ENCODE measurements at places on chromosomes 4 and X.

GRCh38 chr4:86961116-86961515, 26.3 kb downstream of the AFF1 start:
- DNase-seq: no peak

DNA sequence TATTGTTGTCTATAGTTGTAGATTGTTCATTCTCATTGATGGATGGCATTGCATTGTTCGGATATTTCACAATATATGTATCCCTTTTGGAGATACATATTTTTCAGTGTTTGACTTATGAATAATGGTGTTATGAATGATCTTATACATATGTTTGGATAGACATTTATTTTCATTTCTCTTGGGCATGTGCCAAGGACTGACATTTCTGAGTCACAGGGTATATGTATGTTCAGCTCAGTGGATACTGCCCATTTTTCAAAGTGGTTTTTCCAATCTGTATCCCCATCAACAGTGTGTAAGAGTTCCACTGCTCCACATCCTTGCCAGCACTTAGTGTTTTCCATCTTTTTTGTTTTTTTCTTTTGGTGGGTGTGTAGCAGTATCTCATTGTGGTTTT, 45.0 kb upstream of the RAB40AL start:
- DNase-seq: no peak

GRCh38 chr4:165583341-165583740, 204.5 kb downstream of the CPE start:
- no peak for DNase-seq

DNA sequence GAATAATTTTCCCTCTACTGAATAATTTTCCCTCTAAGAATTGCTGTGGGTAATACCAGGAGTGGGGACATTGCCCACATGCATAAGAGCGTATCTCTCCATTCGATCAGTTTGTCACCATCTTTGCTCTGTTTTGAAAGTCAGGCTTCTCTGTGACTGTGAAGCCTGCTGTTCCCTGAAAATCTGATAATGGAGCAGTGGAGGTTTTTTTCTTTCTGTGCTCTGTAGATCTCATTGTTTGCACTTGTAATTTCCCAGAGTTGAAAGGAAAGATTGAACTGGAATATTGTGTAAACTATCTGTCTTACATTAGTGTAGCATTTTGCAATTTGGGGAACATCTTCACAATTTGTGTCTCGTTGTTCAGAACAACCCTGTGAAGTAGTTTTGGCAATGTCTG, 4.3 kb downstream of the ZXDB start:
- DNase-seq: no peak

DNA sequence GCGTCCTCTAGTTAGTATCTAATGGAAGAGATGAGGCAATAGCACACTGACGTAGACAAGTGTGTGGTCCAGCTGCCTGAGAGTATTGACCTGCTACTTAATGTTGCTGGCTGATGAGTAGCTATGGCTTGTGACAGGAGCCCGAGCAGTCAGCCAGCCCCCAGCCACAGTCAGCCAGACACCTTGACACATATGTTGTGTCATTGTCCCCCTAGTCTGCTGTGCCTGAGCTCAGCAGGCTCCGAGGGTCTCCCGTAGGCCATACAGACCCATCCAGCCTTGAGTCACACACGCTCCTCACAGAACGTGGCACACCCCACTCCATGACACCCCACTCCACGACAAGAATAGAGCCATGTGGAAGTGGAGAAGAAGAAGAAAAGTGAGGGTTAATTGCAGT, 362.1 kb downstream of the UNC5C start:
- DNase-seq: no peak

DNA sequence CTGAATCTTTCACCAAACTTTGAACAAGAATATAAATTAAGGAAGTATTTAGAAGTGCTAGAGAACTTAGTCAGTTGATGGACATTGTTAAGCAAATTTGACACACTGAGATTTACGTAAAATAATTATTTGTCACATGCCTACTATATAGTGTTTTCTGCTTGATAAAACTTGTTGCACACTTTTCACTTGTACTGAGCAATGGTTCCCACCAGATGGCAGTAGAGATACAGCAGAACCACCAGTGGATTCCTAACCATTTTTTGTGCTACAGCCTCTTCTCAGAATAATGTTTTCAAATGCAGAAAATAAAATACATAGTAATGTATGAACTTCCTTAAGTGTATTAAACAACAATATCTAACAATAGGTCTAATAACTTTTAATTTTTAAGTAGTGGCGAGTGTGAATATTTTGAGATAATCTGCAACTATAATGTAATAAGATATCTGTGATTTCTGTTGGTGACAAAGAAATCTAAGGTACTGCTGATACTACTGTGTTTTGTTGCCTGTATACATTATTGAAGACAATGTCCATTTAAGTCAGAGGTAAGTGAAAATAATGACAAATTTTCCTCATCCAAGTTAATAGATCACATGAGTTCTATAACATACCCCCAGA, 81.2 kb downstream of the APOOL start:
- DNase-seq: no peak

DNA sequence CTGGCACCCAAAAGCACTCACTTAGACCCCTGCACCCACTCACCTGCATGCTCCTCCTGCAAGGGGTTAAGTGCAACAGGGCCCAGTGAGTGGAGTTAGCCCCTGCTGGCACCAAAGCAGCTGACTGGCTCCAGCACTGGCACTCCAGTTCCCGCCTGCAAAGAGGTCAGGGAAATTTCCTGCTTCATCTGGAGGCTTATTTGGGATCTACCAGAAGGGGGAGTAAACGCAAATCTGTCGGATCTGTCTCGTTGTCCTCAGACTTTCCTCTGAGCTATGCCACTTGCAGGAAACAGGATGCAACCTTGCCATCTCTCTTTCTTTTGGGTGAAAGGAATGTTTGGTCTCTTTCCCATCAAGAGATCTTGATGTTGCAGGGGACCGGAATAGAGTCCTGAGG, 435.6 kb downstream of the PCDH10 start:
- DNase-seq: no peak

GRCh38 chr4:9877123-9877522, 95.7 kb downstream of the DRD5 start:
- DNase-seq: no peak

DNA sequence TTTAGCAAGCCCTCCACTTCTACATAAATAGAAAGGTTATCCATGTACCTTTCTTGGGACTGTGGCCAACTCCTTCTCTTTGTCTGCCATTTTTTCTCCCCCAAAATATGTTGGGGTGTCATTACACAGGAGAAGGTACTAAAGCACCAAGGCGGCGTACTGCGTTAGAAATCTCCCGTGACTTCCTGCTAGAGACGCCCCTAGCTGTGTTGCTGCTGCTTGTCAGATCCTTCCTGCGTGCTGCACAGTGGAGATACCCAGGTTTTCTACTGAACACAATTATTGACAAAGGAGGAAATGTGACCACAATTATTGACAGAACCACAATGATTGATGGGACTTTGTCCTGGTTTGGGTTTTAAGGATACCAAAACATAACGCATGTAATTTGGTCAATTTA, 97.7 kb downstream of the EFHC2 start:
- DNase-seq: no peak

DNA sequence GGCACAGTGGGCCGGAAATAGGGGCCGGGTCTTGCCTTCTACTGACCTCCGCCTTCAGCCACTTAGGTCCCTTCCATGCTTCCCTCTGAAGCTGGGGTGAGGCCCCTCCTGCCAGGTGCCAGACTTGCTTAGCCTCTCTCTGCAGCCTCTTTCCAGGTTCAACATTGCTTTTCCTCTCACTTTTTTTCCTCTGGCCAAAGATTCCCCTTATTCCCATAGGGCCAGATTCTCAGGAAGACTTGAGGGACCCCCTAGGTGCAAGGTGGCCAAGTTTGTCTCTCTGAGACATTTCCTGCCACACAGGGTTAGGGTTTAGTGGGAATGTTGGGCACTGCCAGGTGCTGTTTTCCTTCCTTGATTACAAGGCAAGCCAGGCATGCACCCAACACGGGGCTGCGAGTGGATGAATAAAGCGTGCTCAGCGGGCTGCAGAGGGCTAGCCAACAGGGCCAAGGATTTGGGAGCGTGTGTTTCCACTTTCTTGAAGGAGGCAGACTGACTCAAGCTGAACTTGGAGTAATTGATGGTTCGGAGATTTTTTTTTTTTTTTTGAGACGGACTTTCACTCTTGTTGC, 7.6 kb upstream of the GJB1 start:
- no peak for DNase-seq

- DNase-seq: no peak
These were observed 48.2 kb downstream of the FGFBP1 start for GRCh38 chr4:15890246-15890829.

DNA sequence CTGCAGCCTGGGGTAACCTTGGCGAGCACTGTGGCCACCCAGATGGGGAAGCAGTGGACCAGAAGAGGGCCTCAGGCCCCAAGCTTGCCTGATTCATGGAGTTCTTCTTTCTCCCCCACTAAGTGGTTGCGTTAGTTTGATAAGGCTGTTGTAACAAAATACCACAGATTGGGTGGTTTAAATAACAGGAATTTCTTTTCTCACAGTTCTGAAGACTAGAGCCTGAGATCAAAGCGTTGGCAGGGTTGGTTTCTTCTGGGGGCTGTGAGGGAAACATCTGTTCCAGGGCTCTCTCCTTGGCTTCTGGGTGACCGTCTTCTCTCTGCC, 105.7 kb upstream of the GATB start:
- DNase-seq: no peak

DNA sequence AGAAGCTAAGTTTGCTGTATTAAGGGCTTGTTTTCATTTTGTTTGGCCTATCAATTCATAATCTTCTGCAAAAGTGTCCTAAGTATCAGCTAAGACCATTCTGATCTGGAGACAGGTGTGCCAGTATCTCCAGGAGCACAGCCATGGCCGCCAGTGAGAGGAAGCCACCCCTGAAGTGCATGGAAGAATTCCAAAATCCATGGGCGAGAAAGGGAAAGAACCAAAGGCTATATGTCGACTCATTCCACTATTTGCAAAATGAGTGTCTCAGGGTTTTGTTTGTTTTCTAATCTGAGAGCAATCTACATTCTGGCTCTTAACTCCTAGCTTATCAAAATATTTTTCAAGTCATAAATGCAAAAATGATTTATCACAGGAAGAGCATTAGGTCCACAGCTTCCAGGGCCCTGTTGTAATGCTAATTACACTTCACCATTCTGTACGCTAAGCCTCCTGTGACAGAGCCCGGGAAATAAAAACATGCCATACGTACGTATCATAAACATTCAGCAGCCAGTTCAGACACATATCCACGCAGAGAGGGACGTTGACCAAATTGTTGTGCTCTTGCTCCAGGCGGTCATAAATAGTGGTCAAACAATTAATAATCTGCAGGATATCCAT, 137.3 kb upstream of the FTHL17 start:
- DNase-seq: no peak

DNA sequence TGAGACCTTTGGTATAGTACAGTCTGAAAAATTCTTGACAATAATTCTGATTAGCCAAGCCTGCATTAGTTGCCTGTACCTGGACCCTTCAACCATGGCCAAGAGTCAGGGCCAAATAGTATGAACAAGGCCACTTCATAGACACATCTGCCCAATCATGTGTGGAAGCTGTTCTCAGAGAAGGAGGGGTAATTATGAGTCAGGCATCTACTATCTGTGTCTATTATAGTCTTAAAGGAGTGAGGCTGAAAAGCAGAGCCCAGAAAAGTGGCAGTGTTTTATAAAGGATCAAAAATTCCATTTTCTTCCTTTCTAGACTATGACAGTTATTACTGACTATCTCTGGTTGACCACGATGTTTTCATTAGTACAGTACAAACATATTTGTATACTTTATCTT, 5.0 kb upstream of the ADGRL3 start:
- no peak for DNase-seq

DNA sequence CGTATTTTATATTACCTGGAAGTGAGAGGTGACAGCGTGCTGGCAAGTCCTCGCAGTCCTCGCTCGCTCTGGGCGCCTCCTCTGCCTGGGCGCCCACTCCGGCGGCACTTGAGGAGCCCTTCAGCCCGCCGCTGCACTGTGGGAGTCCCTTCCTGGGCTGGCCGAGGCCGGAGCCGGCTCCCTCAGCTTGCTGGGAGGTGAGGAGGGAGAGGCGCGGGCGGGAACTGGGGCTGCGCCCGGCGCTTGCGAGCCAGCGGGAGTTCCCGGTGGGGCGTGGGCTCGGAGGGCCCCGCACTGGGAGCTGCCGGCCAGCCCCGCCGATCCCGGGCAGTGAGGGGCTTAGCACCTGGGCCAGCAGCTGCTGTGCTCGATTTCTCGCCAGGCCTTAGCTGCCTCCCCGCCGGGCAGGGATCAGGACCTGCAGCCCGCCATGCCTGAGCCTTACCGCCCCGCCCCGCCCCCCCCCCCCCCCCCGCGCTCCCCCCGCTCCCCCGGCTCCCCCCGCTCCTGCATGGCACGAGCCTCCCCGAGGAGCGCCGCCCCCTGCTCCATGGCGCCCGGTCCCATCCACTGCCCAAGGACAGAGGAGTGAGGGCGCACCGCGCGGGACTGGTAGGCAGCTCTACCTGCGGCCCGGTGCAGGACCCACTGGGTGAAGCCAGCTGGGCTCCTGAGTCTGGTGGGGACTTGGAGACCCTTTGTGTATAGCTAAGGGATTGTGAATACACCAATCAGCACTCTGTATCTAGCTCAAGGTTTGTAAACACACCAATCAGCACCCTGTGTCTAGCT, 298.9 kb upstream of the MAGEB16 start:
- DNase-seq: no peak

- no peak for DNase-seq
These were observed 417.7 kb downstream of the MAPK10 start for GRCh38 chr4:85942107-85942506.

- DNase-seq: no peak
These were observed 105.1 kb downstream of the CXCL13 start for GRCh38 chr4:77710684-77711083.

DNA sequence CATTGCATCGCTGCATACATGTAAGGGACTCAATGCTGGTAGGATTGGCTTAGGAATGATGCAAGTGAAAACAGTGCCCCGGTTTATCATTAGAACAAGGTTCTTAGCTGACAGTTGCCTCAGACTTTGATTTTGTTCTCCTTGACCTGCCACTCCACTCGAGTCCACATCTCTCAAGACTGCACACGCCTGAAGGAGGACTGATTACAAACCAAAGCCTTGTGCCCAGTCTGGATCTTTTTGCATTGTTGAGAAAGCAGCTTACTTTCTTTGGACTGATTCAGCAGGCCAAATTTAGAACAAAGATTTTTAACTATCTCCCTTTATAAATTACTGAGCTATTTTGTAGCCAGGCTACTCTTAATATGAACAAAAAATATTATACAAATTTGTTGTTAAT, 125.6 kb downstream of the PTTG2 start:
- no peak for DNase-seq

DNA sequence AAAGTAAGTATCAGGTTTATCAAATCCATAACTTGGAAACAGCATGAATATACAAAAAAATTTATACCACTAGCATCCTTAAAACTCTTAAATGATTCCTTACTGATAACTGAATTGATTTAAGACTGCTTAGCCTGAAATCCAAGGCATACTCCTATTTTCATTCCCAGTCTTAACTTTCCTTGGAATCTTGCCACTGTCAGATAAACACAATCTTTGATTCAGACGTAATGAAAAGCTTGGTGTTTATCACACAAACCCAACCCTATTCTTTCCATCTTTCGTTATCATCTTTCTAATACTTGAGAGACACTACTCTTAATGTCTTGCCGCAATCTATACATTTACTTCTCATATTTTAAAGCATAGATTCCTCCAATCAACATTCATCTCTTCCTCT, 19.1 kb downstream of the C4orf17 start:
- no peak for DNase-seq

- no peak for DNase-seq
These were observed 107.2 kb downstream of the ANAPC4 start for GRCh38 chr4:25484243-25484721.
